Thyroid gland (tissue), 4 donors: ENCODE measurements at places on chromosomes 4 and X.
A peak's percentile ranks its signal among the peaks of the same experiment; 100 is the strongest.

DNA sequence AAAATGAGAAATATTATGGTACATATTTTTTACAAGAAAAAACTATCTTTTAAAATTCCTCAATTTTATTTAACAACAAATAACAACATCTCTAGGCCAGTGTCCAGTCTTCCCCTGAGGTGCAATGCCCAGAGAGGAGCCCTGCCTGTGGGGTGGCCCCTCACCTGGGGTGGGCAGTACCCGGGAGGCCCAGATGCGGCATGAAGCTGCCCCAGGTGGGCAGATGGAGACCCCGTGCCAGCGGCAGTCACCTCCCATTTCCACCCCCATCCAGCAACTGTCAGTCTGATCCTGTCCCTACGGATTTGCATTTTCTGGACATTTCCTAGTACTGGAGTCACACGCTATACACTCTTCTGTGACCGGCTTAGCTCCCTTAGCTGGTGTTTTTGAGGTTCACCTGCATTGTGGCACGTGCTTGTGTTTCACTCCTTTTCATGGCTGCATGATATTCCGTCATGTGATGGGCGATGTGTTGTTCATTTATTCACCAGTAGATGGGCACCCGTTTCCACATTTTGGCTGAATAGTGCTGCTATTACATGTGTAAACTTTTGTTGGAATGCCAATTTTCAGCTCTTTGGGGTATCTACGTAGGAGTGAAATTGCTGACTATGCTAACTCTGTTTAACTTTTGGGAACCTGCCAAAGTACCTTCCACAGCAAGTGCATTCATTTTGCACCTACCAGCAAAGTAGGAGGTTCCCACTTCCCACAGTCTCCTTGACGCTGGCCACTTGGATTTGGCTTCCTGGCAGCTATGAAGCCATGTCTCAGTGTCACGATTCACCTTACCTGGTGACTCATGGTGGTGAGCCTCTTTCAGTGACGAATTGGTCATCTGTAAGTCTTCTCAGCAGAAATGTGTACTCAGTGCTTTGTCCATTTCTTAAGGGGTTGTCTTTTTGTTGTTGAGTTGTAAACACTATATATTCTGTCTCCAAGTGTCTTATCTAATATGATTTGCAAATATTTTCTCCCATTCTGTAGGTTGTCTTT, 11.7 kb upstream of the MAEA start:
- DNase-seq, result no peak

DNA sequence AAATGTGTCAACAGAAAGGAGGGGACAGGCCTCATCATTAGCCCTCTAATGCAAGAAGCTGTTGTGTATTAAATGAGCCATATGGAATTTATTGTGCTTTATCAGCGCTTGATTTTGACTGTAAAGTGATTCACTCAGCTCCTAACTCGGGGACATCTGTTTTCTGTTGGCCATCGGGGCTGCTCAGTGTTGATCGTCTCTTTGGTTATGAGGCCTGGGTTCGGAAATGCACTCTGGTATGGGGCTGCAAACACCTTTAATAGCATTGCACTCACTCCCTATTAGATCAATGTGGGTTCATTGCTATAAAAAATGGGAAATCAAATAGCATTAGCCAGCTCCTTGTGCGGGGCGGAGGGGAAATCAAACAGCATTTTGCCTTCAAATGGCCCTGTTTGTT, 6.4 kb downstream of the ARX start:
- DNase-seq, result no peak

DNA sequence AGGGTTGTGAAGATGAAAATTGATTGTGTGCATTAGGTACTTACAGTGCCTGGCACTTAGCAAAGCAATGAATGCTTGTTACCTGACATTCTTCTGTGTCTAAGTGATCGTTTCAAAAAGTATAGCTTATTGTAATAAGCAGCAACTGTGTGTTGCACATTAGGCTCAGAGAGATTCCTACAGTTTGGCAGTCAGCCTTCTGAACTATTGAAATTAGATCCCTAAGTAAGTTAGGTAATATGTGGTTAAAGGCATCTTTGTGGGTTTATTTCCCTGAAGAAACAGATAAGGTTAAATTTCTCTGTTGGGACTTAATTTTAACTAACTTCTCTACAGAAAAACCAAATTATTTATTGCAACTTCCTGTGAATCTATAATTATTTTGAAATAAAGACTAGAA, 93.4 kb downstream of the REPS2 start:
- DNase-seq, result no peak

DNA sequence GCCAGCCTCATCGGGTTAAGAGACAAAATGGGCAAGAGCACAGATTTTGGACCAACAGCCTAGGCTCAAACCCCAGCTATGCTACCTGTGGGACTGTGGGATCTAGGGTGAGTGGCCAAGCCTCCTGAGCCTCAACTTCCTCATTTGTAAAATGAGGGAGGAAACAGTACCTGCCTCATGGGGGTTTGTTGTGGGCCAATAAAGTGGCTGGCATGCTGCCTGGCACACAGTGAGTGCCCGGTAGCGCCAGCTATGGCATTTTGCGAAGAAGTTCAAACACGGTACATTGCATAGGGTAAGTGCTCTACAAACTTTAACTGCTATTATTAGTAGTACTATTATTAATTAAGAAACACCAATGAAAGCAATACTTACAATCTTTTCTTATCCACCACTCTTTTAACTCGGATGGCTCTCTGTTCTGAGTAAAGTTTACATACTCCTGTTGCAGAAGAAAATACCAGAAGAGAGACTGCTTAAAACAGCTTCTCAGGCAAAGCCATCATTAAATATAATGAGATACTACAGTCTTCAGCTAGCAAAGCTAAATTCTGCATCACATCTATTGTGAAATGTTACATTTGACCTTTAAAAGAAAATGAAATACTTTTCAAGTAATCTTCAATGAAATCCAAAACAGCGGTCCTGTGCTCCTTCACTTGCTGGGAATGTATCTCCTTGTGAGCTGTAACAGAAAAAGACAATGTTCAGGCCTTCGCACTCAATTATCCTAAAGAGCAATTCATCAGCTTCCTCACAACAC, 70.1 kb downstream of the NSG1 start:
- no peak for DNase-seq

DNA sequence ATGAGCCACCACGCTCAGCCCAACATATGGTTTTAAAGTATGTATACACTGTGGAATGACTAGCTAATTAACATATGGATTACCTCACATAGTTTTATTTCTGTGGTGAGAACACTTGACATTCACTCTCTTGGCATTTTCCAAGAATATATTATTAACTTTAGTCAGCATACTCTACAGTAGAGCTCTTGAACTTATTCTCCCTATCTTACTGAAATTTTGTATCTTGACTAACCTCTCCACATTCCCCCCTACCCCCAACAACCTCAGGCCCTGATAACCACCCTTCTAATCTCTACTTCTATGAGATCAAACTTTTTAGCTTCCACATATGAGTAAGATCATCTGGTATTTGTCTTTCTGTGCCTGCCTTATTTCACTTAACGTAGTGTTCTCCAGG, 38.6 kb upstream of the AGA start:
- DNase-seq, result no peak

- peak; percentile 5 for DNase-seq
Measured at GRCh38 chrX:114626323-114626722, 42.4 kb downstream of the HTR2C start.

DNA sequence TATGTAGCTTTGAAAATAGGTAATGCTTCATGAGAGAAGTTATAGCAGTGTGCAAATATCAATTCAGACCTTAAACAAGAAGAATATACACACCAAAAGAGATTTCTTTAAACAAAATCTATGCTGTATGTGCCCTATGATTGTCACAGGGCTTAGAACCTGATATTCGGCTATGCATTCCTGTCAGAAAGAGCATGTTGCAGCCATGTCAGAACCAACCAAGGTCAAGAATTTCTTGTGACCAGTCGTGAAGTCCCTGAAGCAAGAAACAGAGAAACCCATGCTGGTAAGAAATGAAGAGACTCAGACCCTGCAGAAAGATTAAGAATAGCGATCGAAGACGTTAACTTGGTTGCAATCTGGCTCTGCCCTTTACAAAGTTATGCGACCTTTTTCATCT, 210.3 kb upstream of the SPIN4 start:
- no peak for DNase-seq

GRCh38 chrX:133666256-133666655, 251.0 kb upstream of the GPC4 start:
- no peak for DNase-seq

GRCh38 chr4:54587107-54587891, 70.5 kb upstream of the KIT start:
- no peak for DNase-seq

DNA sequence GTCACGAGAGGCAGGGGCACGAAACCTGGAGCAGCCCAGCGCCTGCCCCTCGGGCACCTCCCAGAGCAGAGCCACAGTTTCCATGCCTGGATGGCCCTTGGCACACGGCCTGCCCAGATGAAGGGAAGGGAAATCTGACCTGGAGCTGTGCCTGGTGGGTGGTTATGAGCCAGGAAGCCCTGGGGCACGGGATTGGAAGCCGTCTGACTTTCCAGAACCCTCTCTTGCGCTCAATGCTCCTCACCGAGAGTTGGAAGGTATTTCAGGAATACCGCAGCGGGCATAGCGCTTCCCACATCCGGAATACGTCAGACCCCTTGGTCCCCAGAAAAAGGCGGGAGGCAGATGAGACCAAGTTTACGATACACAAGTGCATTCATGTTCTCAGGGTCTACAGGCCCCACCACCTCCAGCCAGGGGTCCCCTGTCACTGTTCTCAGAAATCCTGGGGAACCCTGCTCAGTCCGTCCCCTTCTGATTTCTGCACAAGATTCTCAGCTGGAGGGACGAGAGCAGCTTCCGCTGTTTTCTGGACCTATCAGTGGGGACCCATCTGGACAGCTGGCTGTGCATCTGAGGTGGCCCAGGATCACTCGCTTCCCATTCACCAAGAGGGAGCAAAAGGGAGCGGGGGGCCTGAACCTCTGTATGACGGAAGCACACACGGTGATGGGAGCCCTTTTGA, 172.9 kb downstream of the AFAP1 start:
- DNase-seq, result peak; percentile 96

GRCh38 chr4:14428125-14428524, 574.2 kb upstream of the CPEB2 start:
- no peak for DNase-seq

DNA sequence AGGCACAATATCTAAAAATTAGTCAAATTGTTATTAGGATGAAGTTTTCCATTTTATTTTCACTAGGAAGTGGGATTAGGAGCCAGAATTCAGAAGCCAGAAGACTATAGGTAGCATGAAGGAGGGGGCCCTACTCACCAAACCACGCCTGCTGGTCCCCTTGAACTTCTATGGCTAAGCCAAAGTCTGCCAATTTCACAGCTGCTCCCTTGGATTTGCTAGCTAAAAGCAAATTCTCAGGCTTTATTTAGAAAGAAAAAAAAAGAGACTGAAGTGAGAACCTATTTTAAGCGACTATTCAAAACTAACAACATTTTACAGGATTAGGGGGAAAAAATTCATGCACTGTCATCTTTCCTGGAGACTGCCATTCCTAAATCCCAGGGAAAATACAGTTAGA, 224.3 kb downstream of the CAMK2D start:
- no peak for DNase-seq

GRCh38 chr4:76683144-76683543, 214.8 kb downstream of the SOWAHB start:
- no peak for DNase-seq

DNA sequence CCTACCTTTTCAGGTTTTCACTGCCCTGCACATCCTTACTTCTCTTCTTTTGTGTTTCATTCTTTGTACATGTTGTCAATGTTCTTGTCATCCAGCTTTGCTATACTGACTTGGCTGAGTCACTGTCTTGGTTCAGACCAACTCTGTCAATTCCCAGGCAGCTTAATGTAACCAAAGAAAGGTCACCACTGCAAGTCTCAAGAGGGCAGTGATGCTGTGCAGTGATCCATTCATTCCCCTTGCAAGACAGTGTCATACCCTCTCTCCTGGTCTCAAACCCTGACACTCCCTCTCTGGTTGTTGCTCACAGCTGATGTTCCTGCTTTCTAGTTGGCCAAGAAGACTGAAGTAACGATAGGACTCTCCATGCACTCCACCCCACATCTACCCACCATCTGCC, 17.5 kb downstream of the RAB39B start:
- DNase-seq, result no peak

DNA sequence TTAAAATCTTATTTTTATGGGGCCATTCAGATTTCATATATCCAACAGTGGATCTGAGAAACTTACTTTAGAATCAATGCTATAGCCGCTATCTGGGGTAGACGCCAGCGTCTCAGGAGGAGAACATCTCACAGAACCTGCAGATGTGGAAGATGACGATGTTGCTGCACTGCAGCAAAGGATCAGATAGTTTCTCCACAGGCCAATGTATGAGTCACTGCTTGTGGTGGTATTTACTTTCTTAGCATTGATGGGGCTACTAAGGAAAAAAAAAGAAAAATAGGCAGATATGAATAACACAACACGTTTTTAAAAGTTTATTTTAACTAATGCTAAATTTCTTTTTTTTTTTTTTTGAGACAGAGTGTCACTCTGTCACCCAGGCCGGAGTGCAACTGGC, 85.9 kb downstream of the ZAR1 start:
- no peak for DNase-seq
